ENCODE measurements at places on chromosomes 7 and 10.

DNA sequence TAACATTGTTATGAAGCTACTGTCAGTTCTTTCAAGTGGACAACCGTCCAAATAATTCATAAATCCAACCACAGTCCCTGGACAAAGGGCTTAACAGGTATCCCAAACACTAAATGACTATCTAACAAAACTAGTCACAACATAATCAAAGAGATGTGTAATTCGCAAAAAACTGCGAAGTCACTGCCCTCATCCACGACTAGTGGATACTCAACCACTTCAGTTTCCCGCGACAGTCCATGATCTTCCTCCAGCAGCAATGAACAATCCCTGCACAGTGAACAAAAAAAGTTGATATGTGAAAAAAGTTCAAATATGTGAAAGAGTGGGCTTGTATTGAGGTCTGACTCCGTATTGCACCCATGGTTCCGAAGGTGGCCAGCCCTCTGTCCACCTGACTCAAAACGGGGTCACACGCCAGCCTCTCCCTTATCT is 287 bp downstream of the DCLRE1A start:
- DNase-seq = no peak

GRCh38 chr7:110839866-110840265 is 251.1 kb upstream of the LRRN3 start:
- no peak for DNase-seq

GRCh38 chr10:102775935-102776669 is 32.4 kb downstream of the WBP1L start:
- DNase-seq = peak; percentile 1

GRCh38 chr7:22607180-22607579 is 107.2 kb upstream of the STEAP1B start:
- no peak for DNase-seq

GRCh38 chr10:132274581-132274980 is 33.2 kb downstream of the STK32C start:
- no peak for DNase-seq

DNA sequence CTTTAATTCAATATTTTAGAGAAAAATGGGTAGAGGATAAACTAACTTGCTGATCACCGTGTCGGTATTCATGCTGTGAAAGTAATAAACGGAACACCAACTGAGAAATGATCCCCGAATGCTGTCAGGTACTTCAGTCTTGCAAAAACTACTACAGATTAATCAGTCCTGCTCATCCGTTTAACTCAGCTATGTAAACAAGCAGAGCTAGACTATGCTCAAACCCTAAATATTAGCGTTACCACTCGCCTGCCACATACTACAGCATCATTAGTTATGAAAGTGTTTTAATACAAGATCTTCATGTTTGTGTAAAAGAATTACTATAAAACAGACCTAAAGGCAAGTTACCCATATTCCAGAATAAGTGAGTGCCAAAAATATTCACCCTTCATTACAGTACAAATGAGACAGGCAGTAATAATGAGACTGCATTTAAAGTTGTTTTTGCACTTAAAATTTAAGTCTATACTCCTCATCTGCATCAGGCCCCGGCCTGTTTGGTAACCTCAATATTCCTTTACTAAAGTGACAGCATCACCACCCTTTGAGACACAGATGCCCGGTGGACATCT is 952 bp downstream of the DNMBP start:
- DNase-seq = no peak

DNA sequence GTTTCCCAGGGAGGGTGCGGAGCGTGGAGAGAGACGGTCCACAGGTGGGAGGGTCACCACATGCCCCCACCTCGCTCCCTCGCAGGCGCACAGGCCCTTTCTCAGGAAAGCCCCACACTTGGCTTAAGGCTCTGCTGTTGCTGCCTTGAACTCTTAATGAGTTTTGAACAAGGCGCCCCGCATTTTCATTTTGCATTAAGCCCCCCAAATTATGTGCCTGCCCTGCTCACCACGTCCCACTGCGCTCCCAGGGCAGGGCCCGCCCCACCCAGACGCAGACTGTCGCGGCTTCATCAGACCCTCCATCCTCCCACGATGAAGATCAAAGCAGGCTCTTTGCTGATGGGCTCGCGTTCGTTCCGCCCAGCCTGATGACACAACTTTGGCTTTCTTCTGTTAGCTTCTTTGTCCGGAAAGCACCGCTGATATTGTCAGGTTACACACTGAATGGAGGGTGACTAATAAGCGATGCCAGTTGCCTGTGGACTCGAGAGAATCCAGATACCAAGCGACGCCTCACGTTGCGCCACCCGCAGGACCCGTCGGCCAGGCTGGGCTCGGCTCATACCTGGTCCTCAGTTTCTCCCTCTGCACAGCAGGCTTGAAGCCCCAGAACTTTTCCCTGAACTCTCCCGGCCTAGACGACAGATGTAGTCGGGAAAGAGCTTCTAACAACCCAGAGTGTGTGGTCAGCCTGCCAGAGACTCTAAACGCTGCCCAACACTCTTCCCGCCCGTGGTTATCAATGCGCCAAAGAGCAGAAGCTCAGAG is 9.5 kb downstream of the CALML3 start:
- no peak for DNase-seq

DNA sequence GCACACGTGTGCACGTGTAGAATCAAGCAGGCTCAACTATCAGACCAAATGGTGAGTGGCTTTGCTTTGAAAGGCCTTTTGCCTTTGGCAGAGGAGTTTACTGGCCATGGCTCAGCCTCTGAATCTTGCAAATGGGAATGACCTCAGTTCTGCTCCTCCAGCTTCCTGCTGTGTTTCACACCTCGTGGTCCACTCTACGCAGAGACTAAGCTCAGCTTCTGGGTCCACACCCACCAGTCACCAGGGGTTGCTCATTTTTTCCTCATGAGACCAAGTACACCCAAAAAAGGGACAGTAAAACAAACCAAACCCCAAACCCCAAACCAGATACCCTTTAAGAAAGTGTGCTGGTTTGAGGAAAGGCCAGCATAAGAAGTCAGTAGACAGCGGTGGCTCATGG is 236.4 kb downstream of the DNAJB6 start:
- no peak for DNase-seq

GRCh38 chr7:74428023-74428422 is 25.7 kb upstream of the GTF2IRD1 start:
- DNase-seq = no peak

GRCh38 chr10:113202011-113202410 is 252.0 kb downstream of the TCF7L2 start:
- DNase-seq = no peak

GRCh38 chr7:106423821-106424475 is 139.2 kb upstream of the NAMPT start:
- no peak for DNase-seq

- no peak for DNase-seq
Measured at GRCh38 chr7:140674899-140675701, 2.4 kb downstream of the ADCK2 start.

- DNase-seq = no peak
Measured at GRCh38 chr10:31484431-31485135, 165.6 kb downstream of the ZEB1 start.

GRCh38 chr7:34844936-34845665 is 187.1 kb downstream of the NPSR1 start:
- no peak for DNase-seq

DNA sequence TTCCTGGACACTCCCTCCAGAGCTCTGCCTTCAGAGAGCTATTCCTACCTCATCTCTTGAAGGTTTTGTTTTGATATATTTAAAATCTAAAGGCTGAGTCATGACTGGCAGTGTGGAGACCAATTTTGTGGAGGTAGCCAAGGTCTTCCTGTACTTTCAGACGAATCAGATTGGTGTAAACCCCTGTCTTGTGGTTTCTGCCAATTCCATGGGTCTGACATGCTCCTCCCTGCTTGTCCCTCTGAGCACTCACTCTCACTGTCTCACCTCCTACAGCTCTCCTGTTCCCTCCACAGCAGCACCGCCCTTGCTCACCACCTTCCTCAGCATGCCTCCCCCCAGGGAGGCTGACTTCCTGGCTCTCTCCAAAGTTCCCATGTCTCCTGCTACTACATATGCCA is 179.8 kb downstream of the NPSR1 start:
- no peak for DNase-seq

- no peak for DNase-seq
Measured at GRCh38 chr10:101767600-101767945, 8.3 kb downstream of the FGF8 start.

DNA sequence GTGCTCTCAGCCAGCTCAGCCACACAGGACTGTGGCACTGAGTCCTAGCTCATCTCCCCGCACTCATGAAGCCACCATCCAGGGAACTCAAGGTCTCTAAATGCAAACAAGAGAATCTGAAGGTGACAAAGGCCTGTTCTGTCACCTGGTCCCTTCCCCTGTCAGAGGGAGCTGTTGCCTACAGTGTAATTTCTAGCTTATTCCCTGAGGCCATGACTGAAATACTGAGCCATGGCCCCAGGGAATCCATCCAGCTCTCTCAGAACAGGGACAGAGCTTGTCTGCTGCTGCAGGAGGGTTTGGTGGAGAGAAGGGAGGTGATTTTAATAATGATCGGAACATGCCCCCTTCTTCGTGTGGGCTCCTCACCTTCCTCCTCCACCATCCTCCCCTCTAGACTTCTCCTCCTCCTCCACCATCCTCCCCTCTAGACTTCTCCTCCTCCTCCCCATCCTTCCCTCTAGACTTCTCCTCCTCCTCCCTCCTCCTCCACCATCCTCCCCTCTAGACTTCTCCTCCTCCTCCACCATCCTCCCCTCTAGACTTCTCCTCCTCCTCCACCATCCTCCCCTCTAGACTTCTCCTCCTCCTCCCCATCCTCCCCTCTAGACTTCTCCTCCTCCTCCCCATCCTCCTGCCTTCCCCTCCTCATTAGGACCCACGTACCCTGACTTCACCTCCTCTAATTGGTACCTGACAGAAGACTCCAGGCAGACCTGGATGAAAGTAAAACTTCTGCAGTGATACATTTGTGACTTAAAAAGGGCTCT is 338.0 kb upstream of the MKI67 start:
- DNase-seq = peak; percentile 9

DNA sequence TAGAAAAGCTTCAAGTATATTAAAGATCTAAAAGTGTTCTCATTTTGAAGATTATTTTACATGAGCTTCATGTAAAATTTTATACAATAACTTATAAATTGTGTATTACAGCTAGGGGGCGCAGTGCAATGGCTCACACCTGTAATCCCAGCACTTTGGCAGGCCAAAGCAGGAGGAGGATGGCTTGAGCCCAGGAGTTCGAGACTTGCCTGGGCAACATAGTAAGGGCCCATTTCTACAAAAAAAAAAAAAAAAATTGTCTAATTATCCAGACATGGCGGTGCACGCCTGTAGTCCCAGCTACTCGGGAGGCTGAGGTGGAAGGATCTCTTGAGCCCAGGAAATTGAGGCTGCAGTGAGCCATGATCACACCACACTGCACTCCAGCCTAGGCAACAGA is 16.6 kb downstream of the ACBD5 start:
- no peak for DNase-seq
